ENCODE measurements at places on chromosomes 13 and 19.

DNA sequence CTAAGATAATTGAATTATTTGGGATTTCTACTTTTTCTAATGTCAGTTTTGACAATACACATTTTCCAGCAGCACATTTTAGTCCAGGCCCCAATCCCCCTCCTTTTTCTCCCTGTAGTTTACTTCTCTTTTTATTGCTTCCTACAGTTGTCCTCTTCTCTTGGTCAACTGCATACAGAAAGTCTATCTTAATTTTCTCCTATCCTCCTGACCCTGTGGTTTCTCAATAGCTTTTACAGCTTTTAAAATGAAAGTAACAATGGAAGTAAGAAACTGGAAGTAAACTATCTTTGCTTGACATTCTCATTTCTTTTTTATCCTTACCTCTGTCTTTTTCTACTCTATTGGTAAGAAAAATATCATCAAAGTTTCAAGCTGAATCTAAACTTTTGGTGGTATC lies 106.5 kb upstream of the OXGR1 start:
- DNase-seq: no peak

DNA sequence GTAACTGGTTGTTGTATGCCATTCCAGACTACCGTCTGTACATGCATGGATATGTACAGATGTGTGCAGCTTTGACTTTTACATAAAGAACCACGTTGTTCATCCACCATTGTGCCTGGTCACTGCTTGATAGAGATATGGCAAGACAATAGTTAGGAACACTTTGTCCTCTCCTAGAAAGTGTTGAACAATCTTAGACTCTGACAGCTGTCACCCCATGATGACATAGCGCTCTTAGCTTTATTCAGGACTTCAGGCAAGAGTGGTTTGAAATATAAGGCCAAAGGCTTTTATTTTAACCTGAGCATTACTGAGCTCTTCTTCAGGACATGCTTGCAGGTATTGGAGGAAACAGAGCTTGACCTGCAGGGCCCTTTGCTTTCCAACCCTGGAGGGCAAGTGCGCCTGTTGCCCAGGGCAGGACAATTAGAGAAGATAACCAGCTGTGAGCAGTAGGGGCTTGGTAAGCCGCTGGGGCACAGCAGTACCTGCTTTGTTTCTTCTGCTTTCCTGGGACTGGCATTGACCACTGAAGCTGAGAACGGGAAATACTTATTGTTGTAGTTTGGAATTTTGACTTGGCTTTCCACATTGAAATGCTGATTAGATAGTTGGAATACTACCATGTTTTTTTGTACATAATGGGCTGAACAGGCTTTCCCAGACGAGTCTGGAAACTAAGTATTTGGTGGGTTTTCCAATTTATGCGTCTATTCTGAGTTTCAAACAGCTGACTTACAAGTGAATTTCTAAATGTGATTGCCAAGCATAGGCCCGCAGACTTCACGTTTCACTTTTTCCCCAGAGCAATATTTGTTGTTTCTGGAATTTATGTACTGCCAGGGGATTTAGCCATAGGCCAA lies 51.1 kb downstream of the GARRE1 start:
- no peak for DNase-seq

DNA sequence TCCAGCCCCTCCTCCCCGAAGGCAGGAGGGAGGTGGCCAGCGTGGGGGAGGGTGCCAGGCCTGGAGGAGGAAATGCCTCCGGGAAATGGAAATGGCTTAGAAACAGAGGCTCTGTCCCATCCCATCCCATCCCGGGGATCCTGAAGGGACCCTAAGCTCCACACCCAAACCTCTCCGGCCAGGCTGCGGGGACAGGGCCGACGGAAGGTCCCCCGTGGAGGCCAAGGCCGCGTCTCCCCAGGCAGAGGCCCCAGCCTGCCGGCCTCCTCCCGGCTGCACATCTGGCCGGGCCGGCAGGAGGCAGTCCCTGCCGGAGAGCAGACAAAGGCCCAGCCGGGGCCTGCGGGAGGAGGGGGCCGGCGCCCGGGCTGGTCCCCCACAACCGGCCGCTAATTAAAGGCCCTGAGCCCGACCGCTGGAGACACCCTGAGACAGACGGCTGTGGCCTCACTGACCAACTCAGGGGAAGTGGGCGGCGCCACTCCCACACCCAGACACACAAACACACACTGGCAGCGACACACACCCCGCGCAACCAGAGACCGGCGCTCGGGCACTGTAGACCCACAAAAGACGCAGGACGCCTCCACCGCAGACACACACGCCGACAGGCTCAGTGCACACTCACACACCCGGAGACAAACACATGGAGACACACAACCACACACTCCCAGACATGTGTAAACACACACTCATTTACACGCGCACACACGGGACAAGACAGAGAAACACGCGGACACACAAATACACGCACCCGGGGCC lies 1.1 kb downstream of the ADAMTS10 start:
- no peak for DNase-seq

DNA sequence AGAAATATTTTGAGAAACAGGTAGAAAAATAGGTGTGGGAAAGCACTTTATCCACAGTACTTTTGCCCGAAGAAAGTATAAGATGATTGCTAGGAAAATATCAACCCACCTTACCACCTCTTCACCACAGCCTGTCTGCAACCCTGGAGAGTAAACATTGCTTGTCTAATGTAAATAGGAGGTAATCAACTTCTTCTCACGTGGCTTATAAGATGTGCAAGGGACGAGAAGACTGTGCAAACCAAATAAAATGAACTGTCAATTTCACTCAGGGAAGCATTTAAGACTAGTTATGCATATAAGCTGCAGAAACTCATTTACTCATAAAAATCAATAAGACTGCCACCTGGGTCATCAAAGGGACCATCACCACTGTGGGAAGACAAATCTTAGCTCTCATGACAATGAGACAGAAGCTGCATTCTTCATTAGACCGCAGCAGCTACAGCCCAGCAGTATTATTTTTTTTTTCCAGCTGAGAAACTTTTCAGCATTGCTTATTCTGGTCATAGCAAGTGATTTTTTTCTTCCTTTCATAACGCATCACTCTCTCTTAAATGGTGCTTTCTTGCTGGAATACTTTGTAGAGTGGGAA lies 807.7 kb upstream of the GPC6 start:
- DNase-seq: no peak

GRCh38 chr13:33917190-33917589 lies 99.2 kb downstream of the RFC3 start:
- no peak for DNase-seq

GRCh38 chr13:76745261-76746200 lies 140.7 kb downstream of the KCTD12 start:
- no peak for DNase-seq

GRCh38 chr19:5891938-5892771 lies 11.4 kb downstream of the NDUFA11 start:
- no peak for DNase-seq

GRCh38 chr19:3368848-3369336 lies 2.5 kb downstream of the NFIC start:
- no peak for DNase-seq

- DNase-seq: no peak
Measured at GRCh38 chr19:30402436-30403202, 30.4 kb downstream of the ZNF536 start.

GRCh38 chr19:13748169-13748828 lies 16.0 kb upstream of the MRI1 start:
- DNase-seq: peak; percentile 16

DNA sequence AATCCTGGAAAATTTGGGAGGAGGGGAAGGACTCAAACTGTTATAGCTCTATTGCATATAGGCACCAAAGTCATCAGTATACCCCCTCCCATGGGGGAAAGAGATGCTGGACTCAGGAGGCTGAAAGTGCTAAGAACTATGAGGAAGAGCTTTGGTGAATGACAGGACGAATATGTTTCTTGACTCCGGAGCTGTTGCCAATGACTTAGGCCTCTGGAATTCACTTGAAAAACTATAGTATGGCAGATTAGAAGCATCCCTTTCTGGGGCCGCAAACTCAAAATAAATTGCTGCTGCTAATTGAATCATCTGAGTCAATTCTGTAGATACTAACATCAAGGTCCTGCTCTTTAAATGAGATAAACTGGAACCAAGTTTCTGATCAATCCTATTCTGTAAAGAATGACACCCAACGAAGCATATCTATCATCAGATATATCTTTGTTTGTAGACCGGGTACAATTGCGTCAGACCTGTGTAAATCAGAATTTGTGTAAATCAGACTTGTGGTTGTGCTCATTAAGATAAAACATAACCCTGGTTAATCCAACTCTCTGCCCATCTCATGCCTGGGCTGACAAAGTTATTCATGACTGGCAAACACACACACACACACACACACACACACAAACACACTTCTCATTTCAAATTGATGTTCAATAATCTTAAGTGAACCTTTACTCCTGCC lies 1793.8 kb upstream of the PCDH20 start:
- no peak for DNase-seq

- DNase-seq: no peak
Measured at GRCh38 chr19:1229924-1230782, 7.7 kb downstream of the CBARP start.

DNA sequence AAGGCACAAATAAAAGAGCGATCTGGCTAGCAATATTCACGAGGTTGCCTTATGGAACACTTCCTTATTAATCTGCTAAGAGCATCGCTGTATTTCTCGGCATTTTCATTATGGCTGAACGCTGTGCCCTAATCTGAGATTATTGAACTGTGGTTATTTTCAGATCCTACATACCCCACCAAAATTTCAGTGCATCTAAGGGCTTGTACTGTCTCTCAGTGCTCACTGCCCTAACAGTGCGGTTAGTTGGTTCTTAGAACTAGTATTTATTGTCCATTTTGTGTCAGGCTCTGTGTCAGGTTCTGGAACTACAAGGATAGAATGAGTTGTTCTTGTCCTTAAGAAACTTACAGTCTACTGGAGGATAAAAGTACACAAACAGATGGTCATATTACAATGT lies 51.6 kb downstream of the FLT3 start:
- DNase-seq: no peak

- no peak for DNase-seq
Measured at GRCh38 chr19:33388231-33388724, 14.8 kb downstream of the CEBPG start.

DNA sequence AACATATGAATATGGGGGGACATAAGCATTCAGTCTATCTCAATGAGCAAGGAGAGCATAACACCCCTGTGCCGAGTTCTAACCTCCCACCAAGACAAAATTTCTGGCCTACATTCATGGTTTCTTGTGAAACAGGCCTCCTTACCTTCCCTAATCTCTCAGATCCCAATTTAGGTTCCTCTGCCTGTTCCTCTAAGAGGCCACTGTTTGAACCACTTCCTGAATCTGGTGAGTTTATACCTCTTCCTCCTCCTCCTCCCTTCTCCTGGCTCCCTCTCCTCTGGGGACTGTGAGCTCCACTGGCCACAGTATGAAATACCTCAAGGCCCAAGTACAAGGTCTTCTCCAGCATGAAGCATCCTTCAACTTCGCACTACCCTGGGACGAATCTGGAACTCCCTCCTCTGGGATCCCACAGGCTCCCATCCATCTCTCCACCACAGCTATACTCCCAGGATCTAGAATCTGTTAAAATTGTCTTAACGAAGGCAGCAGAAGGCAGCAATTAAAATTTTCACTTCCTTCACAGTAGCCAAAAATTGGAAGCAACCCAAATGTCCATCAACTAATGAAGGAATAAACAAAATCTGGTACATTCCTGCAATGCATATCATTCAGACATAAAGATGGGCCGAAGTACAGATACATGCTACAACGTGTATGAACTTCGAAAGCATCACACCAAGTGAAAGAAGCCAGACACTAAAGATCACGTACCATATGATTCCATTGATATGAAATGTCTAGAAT lies 7.8 kb upstream of the SIGLECL1 start:
- no peak for DNase-seq

Measured in AG09309 (cell line).